Spleen (tissue), 13 donors: ENCODE measurements at places on chromosomes 12 and 14. TPM values are rescaled to one million over a fixed set of nuclear protein-coding genes. Genes with fewer than 3 reads are reported as not detected.

- H3K4me3 ChIP-seq: no peak overlapping the region
- no peaks in the 10 kb centered on the region for H3K36me3 ChIP-seq
- H3K4me1 ChIP-seq: no peaks in the 10 kb centered on the region
- no peak overlapping the region for H3K27ac ChIP-seq
- DNase-seq: no peak
These were observed 168.0 kb downstream of the KICS2 start for GRCh38 chr12:64054079-64054520.

DNA sequence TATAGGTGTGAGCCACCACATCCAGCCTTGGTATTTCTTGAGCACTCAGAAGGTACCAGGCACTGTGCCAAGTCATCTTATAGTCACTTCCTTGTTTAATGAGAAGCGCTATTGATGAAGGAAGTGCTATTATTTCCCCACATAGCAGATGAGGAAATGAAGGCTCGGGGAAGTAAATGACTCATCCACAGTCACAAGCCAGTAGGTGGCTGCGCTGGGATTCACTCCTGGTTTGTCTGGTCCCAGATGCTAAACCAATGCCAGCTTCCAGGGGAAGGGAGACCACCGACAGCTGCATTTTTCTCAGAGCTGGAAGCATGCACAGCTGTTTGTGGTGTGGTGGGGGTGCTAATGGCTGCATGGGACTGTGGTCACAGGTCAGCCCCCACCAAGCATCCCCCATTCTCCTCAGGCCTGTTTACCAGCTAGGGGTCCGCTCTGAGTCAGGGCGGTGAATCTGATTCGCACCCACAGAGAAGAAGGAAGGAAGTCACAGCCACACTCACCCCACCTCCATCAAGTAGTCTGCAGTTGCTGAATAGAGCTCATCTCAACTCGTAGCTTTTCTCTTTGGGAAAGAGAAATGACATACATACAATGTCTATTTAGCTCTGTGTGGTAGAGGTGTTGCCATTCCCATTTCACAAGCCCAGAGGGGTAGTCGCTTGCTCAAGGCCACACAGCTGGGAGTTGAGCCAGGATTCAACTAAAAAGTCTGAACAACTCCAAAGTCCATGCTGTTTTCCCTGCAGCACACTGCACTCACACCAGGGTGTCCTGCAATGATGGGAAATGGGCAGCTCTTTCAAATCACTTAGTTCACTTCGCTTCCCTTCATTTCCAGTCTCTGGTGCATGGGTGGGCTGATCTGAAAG is 6.3 kb upstream of the LTBP2 start:
- H3K27me3 ChIP-seq: no peaks in the 10 kb centered on the region
- no peaks in the 10 kb centered on the region for H3K36me3 ChIP-seq
- H3K27ac ChIP-seq: peak overlapping the region; percentile 89
- DNase-seq: peak; percentile 87
- H3K4me1 ChIP-seq: peaks cover 74% of the 10 kb centered on the region
- H3K4me3 ChIP-seq: no peak overlapping the region

Gene GPR84
- total RNA-seq: 2.9 TPM

GRCh38 chr12:65858831-65859230 is 34.5 kb downstream of the HMGA2 start:
- no peak for DNase-seq
- H3K36me3 ChIP-seq: no peaks in the 10 kb centered on the region
- no peak overlapping the region for H3K27ac ChIP-seq

Gene RFX4
- not detected for total RNA-seq
